ENCODE measurements at places on chromosomes 11 and 22.

GRCh38 chr11:99327527-99327926 is 306.8 kb downstream of the CNTN5 start:
- DNase-seq = no peak

- DNase-seq = peak; percentile 86
Observed at GRCh38 chr11:73141309-73142127, 600 bp downstream of the FCHSD2 start.

GRCh38 chr11:73233692-73234470 is 15.8 kb downstream of the P2RY2 start:
- DNase-seq = no peak

DNA sequence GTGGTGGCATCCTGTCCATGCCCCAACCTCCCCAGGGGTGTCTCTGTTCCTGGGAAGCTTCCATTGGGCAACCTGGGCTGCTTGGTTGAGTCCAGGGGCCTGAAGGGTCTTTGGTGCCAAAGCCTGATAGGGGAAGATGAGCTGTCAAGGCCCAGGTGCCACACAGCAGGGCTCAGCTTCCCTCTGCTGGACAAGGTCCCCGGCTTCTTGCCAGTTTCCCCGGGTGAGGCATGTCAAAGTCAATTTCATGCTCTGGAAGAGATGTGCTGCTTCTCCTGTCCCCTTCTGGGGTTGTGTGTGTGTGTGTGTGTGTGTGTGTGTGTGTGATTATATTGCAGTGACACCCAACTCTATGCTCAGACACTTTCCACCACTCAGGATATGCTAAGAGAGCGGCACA is 26.9 kb downstream of the TP53I11 start:
- DNase-seq = no peak
